ENCODE measurements at places on chromosomes 3 and 15.

- no peak for DNase-seq
Measured at GRCh38 chr15:100111125-100112060, 230.4 kb downstream of the ADAMTS17 start.

GRCh38 chr3:126300001-126300760, 57.0 kb downstream of the KLF15 start:
- DNase-seq: no peak

GRCh38 chr3:126753191-126754160, 49.4 kb downstream of the CHCHD6 start:
- no peak for DNase-seq

DNA sequence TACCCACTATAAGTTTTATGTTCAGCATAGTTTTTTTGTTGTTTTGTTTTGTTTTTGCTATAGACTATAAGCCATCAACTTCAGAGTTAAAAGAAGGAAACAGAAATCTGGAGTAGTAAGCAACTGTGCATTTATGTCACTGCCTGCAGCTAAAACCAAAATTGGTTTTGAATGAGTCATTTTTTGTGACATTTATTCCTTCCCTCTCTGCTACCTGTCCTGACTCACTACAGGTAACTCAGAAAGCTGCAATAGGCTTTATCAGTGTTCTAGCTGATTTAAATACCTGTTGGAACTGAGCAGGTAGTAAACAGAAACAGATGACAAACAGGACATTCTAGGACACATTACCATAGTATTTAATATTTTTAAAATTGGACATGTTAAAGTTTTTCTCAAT, 393.3 kb upstream of the WNT5A start:
- DNase-seq: no peak

DNA sequence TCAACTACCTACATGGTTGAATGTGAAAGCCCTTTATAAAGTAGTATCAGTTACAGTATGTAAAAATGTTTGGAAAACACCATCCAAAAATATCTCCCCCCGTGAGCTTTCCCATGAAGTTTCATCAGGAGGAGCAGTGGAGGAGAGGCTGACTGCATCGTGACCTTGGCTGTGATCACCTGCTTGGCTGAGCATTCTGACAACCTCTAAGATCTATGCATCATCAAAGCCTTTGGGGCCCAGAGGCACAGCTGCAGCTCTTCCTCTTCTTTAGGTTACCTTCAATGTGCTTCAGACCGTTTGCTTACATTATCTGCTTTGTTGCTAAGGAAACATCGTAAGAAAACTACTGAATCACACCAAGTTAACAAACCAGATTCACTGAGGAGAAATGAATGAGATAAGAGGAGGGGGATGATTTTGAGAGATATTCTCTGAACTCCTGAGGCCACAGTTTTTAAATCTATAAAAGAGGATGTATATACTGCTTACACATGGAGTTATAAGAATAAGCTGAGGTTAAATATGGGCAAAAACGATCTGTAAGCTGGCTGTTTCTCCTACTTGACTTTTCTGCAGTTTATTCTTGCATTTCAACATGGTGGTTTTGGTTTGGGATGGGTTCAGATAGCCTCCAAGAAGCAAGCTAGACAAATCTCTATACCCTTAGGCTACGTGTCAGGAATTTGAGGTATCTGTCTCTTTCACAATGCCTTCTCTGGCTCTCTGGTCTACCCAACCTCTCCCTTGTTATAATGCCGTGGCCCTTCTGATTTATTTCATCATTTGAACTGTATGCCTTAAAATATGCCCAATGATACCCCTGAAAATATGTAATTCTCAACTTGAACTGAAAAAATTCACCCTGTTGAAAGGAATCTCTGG, 4.0 kb downstream of the GCSAM start:
- peak; percentile 44 for DNase-seq

DNA sequence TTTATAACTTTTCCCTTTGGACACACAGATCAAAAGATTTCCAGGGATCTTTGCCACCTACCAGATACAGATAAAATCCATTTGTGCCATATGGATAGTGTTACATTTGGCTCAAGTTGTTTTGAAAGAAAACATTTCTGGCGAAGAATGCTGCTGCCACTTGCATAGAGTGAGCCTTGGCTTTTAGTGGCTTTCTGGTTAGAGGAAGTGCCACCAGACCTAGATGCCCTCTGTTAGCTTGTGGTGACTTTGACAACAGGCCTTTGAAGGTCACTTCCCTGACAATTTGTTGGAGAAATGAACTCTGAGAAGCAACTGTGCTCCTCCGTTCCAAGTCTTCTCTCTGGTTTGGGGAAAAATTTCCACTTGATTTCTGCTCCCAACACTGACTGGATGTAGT, 158.0 kb downstream of the CHST2 start:
- DNase-seq: no peak

- no peak for DNase-seq
Measured at GRCh38 chr3:58487140-58487886, 4.6 kb upstream of the KCTD6 start.

GRCh38 chr15:58139989-58140522, 1.9 kb downstream of the AQP9 start:
- no peak for DNase-seq

DNA sequence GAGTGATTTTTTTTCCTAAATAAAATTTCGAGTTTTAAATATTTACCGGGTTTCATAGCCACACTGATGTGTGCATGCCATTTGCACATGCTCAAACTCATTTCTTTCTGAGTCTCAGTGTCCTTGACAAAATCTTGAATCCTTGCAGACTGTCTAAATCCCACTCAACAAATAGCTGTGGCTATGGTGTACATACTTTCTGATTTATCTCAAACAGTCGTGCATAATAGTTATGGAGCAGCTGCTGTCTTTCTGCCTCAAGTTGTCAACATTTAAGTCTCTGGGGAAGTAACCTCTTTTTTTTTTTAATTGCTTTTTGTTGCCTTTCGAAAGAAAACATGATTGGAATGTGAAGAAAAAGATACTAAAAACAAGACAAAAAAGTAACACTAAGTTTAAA, 52.8 kb upstream of the UTS2B start:
- no peak for DNase-seq

DNA sequence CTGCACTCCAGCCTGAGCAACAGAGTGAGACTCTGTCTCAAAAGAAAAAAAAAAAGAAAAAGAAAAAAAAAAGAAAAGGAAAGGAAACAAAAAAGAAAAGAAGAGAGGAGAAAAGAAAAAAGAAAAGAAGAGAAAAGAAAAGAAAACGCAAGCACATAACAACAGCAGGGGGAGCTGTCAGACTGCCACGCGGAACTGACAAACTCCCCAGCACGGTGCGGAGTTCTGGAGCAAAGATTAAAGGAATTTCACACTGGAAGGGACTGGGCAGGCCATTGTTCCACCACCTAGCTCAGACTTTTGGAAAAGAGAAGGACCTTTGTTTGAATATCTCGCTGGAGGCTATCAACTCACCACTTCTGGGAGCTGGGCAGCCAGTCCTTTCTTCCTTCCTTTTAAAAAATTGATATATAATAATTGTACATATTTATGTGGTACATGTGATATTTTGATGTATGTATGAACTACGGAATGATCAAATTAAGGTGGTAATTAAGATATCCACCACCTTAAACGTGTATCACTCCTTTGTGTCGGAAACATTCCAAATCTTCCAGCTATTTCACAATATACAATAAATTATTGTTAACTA, 40.5 kb downstream of the DPPA2 start:
- DNase-seq: no peak

DNA sequence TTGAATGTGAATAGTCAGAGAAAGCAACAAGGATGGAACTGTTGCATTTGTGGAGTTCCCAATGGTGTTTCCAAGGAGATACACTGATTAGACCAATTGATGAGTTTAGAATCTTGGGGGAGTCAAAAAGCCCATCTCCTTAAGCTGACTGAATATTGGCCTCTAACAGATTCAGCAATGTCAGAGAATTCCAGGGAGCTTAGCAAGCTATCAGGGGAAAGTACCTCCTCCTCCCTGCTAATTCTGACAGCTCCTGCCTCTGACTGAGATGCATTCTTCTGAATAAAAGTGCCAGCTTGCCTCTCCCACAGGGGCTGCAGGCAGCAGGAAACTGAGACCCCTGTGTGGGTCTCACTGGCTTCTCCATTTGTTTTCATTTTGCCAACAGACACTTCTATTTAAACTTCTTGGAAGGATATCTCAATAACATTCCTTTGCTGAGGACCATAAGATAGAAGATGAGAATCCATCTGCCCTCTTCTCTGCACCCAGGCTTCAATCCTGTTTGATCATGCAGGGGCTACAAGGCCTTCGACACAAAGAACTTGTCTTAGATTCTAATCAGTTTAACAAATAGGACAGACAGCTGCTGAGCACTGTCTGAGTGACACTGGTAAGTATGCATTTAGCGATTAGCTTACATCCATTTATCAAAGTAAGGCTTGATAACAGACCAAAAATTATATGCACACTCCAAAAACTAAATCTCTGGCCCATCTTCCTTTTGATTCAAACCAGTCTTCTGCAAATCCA, 1080.8 kb downstream of the TUSC7 start:
- DNase-seq: no peak

DNA sequence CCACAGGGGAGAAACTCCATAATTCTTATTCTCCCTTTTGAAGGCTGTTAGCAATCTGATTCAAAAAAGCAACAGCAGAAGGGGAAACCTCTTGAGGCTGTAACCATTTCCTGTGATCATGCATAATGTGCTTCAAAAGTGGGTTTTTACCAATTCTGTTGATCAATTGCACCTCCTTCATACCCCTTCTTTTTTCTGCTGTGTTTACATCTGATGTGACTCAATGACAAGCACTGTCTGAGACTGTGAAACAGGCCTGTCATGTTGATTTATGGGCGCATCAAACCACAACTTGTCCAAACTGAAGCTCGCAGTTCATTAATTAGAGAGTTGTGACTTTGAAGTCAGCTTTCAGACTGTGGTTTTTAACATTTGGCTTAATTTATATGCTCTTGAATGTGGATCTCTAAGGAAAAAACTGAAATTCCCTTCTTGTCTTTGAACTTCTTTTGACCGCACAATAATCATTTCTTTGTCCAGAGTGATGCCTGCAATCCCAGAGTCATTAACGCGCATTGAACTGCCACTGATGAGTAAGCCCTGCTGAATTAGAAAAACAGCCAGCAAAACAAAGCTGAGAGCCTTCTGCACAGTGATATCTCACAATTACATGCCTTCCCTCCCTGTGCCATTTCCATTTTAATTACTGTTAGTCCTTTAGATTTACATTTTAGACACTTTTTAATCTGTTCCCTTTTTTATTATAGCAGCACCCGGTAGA, 532.8 kb downstream of the FOXP1 start:
- DNase-seq: peak; percentile 29

- no peak for DNase-seq
Measured at GRCh38 chr3:53257465-53257864, 1.6 kb upstream of the TKT start.

DNA sequence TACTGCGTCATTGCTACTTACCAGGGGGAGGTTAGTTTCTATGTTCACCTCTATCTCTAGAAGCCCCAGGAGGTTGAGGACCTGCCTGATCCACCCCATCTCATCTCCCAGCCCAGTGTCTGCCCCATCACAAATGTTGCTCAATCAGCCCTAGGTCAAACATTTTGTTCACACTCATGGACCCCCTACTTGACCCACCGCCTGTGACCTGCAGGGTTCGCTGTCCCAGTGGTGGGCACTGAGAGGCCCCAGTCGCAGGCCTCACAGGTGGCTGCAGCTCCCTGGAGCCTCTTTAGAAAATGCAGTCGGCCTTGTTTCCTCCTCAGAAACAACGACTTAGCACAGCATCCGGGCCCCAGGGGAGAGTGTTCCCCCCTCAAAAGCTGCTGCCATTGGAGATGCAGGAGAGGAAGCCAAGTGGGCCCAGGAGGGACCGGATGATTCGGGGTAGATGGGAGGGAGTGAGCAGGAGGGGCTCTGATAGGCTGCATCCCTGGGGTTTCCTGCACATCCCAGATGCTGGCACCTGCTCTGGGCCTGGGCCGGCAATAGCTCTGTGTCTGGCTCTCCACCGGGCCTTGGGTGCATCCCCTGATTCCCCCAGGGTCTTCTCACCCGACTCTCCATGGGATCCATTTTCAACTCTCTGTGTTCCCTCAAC, 18.4 kb upstream of the INSYN1 start:
- DNase-seq: no peak

DNA sequence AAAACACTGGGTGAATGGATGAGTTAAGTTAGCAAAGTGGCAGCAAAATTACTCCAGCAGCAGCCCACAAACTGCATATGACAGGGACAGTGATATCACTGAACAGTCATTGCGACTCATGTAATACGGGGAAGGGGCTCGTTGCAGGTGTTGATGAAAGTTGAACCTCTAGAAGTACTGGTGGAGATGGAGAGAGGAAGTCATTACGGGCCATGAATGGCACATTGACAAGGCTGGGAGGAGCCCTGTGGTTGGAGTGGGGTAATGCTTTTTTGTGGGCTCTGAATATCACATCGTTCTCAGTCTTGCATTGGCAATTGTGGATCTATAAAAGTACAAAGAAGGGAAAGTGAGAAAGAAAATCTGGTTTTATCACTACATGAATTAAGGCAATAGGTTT, 278.1 kb downstream of the ZPLD1 start:
- DNase-seq: no peak

DNA sequence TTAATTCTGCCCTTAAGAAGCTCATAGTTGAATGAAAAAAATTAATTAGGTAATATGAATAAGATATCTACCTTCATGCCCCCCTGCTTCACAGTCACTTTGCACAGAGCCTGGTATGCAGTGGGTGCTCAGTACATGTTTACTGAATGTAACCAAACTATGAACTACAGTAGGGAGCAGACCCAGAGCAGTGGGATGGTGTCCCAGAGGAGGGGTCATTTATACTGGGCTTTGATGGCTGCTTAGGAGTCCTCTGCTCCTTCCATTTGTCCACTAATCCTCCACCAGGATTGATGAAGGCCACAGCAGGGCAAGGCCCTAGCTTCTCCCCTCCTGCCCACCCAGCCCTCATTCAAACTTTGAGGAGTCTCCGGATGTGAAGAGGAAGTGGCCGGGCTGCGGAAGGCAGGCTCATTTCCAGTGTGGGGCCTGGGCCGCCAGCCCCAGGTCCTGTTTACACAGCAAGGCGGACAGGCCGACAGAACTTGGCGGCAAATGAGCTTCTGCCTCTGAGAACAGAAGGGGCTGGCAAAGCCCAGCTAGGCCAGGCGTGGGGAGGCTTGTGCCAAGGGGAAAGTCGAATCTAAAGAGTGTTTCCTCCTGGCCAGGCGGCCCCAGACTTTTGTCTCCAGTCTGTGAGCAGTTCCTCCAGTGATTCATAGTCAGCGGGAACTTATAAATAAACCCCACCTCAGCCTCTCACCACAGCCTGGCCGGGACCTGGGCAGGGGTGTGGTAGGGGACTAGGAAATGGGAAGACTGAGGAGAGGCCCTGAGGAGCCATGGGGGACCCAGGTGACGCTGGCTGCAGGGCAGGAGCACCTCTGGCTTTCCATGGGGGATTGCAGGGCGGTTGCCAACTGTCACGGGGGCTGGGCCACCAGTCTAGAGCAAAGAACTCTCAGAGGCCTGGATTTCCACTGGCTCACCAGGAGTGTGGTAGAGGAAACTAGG, 51.6 kb upstream of the LCTL start:
- DNase-seq: no peak

GRCh38 chr15:79064496-79064895, 26.1 kb downstream of the RASGRF1 start:
- DNase-seq: no peak

GRCh38 chr3:11328196-11328945, 56.2 kb downstream of the ATG7 start:
- DNase-seq: no peak

GRCh38 chr15:99176757-99177156, 71.9 kb downstream of the SYNM start:
- no peak for DNase-seq

GRCh38 chr15:53520996-53521395, 238.5 kb downstream of the WDR72 start:
- no peak for DNase-seq

- no peak for DNase-seq
Measured at GRCh38 chr3:151008699-151009098, 36.2 kb upstream of the CLRN1 start.
